ENCODE measurements at places on chromosomes 4 and X.

DNA sequence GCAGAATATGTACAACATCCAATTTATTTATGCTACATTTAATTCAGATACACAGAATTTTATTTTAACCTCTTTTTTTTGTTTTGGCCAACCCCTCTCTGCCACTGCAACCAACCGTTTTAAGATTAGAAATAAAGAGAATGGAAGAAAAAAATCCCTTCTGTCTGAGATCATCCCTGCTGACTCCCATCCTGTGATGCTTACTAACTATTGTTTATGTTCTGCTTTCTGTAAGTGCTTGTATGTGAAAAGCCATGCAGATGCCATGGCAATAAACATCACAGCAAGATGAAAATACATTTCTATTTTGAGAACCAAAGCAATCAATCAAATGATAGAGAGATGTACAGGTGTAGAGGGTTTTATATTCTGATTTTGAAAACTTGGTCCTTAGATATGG is 70.1 kb downstream of the GABRB1 start:
- DNase-seq, result no peak

GRCh38 chr4:18524667-18525066 is 503.1 kb upstream of the LCORL start:
- no peak for DNase-seq

GRCh38 chrX:9997524-9997923 is 30.4 kb downstream of the CLDN34 start:
- DNase-seq, result no peak

DNA sequence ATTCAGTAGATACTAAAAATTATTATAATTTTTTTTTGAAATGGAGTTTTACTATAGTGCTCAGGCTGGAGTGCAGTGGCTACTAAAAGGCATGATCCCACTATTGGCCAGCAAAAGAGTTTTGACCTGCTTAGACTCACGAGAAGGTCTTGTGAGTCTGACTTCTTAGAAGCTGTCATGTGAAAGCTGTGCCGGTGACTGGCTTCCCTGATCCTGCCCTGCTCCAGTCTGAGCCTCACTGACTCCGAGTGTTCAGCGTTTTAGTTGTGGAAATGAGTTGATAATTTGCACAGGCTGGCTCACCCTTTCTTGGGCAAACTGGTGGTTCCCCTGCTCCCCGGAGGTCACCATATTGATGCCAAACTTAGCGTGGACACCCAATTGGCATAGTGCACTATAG is 16.4 kb upstream of the CXCL8 start:
- DNase-seq, result no peak

DNA sequence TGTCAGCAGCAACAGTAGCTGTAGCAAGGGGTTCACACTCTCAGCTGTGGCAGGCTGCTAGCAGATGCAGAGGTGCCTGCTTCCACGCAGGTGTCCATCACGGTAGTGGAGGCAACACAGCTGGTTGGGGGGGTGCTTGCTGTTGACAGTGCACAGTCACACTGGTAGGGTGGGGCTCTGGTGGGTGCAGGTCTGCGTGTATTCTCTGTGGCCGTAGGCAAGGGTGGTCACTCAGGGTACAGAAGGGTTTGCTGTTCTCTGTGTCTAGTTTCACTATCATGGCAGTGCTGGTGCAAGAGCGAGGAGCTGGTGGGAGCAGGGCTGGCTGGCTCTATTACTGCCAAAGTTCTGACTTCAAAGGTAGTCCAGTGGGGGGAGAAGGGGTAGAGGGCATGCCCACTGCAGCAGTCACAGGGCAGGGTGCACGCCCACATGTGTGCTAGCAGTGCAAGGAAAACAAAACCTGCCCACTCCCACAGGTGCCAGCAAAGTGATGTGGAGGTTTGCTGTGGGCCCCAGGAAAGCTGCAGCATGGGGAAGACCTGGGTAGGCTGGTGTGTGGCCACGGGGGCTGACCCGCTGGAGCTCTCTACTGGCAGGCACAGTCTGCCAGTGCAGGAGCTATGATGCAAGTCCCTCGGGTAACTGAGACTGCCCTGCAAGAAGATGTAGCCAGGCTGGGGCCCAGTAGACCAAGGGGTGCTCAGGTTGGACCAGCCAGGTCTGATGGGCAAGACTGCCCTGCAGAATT is 21.6 kb upstream of the WDR17 start:
- no peak for DNase-seq

- DNase-seq, result no peak
Observed at GRCh38 chrX:98523026-98523425, 1639.3 kb downstream of the RPA4 start.

DNA sequence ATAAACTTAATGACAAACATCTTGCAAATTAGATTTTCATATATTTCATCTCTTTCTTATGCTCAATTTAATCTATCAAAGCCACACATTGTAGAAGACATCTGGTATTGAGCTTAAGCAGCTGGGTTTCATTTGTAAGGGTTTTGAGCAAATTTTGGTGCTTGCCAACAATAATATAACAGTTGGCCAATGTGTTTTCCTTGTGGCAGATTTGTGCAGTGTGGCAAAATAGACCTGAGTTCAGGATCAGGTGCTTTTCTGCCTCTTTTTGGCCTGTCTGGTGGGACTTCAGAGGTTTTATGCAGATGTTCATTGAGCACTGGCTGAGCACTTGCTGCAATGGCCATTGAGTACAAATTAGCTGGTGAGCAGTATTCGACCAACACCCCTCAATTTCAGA is 301.9 kb downstream of the BMPR1B start:
- no peak for DNase-seq

- no peak for DNase-seq
Observed at GRCh38 chr4:44121210-44121609, 327.4 kb downstream of the KCTD8 start.

DNA sequence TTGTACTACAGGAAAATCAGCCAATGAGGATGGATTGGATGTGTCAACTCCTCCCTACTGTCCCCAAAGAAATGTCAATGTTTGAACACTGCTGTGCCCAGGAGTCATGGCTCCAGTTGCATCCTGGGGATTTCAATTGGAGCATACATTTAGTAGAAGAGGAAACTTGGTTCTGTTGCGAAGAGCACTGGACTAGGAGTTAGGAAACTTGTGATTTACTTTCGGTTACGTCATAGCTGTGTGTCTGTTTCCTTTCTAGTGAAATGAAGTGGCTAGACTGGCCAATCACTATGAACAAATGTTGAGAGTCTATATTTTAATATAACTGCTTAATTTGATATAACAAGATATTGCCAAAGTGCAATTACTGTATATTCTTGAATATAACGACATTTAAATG is 35.2 kb downstream of the ARL9 start:
- no peak for DNase-seq

- no peak for DNase-seq
Observed at GRCh38 chr4:123352240-123352945, 44.2 kb upstream of the SPRY1 start.

GRCh38 chr4:109444182-109444844 is 10.7 kb downstream of the SEC24B start:
- DNase-seq, result no peak

- no peak for DNase-seq
Observed at GRCh38 chrX:97751735-97752134, 868.0 kb downstream of the RPA4 start.

GRCh38 chr4:120994521-120994920 is 72.0 kb upstream of the PRDM5 start:
- DNase-seq, result no peak

DNA sequence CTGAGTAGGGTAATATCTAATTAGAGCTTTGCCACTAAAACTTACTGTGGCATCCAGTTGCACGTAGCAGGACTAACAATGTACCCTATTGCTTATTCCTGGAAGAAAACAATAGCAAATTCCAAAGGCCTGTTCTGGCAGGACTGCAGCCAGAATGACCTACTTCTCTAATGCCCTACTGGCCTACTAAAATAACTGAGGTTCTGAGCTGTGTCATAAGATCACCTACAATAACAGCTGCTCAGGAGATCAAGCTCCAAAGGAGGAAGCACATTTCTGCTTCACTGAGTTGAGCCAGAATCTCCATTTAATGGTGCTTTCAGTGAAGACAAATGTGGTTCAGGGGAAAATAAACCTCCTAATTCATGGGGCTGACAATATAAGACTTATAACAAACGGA is 42.2 kb upstream of the CXCL8 start:
- no peak for DNase-seq

DNA sequence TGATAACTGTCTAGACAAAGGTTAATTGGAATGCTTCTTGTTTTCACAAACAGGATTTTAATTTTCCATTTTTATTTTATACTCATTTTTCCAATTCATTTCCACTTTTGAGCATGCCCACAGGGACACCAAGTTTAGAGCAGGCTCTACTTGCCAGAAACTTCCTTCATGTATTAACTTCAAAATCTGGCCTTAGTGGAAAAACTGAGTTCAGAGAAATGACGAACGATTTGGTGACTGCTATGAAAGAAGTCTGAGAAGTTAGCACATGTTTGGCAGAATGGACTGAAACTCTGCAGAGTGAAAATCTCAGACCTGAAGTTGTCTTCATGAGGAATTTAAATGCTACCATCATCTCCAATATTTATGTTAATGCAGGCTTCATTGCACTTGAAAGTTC is 214.1 kb downstream of the THOC2 start:
- DNase-seq, result no peak

DNA sequence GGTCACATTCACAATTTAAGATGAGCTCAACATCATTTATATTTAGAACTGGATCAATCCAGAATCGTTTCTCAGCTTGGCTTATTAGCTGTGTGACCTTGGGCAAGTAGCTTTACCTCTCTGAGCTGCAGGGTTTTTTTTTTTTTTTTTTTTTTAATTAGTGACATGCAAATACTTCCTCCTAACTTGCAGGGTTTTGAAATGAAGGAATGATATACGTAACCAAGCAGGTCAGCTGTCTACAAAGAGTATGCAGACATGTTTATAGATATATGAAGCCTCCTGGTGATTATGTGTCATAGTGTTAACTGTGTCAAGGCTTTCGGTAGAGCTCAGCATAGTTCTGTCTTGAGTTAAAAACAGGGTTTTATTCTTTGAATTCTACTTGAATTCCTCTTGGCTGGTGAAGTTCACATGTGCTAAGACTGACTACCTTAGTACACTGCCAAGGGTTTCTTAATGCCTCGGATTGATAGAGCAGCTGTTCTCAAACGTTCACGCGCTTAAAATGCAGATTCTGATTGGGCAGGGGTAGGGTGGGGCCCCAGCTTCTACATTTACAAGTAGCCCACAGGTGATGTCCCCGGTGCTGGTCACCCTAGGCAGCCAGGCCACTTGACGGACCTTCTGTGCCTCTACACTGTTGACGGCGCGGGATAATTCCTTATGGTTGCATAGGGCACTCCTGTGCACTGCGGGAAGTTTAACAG is 654 bp upstream of the STS start:
- DNase-seq, result peak; percentile 2

GRCh38 chr4:85029453-85029852 is 63.0 kb upstream of the WDFY3 start:
- no peak for DNase-seq

- no peak for DNase-seq
Observed at GRCh38 chr4:55358668-55359067, 12.6 kb downstream of the SRD5A3 start.

DNA sequence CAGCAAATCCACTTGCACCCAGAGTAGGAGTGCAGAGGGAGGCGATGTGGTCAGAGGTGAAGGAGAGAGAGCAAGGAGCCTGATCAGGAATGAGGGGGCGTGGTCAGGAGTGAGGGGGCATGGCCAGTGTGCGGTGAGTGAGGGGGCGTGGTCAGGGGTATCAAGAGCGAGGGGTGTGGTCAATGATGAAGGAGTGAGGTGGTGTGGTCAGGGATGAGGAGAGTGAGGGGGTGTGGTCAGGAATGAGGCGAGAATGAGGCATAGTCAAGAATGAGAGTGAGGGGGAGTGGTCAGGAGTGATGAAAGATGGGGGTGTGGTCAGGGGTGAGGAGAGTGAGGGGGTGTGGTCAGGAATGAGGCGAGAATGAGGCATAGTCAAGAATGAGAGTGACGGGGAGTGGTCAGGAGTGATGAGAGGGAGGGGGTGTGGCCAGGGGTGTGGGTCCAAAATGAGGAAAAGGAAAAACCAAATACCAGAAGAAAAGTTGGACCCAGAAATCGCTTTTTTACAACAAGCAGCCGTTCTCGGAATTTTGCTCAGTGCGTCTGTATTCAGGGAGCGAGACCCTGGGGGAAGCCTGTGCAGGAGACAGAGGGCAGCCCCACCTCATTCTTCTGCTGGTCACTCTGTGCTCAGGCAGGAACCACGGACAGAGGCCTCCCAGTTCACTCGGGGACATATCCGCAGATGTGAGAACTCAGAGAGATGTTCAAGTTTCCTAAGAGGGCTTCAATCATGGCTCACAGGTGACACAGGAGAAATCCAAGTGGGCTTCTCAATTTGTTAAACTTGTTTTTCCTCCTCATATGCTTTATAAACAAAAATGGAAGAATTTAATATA is 47.5 kb downstream of the MAGEA1 start:
- DNase-seq, result no peak

DNA sequence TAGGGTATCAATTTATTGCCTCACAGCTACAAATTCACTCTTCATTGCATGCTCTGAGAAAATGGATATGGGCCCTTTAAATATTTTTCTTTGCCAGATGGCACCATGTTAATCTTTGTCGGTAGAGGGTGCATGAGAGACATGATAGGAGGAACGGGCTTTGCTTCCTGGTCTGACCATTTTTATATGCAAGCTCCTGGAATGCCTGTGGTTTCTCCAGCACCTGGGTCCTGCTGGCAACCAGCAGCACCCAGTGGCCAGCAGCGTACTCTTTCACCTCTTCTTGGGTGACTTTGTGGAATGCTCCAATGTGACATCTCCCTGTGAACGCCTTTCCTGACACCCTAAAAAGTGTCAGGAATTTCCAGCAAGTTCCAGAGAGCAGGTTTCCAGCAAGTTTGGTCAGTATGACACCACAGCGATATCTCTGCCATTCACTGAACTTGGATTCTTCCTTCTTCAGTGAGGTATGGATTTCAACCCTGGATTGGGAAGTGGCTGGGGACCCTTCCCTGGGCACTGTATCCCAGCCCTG is 140.3 kb upstream of the PGRMC2 start:
- no peak for DNase-seq

- DNase-seq, result no peak
Observed at GRCh38 chrX:9310616-9311015, 154.2 kb upstream of the TBL1X start.

DNA sequence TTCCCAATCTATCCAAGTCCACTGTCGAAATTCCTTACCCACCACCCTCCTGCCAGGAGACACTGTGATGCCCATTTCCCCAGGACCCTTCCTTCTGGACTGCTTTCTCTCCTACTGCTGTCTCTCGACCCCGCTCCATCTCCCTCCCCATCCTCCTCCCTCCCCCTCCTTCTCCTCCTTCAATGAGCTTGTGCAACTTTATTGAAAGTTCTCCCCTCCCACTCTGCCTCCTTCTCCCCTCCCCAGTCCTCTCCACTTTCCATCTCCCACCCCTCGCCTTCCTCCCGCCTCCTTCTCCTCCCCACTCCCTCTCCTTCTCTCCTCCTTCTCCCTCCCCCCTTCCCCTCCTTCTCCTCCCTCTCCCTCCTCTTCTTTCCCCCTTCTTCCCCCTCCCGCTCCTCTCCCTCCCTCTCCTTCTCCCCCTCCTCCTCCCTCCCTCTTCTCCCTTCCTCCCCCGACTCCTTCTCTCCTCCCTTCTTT is 116.6 kb upstream of the FAT1 start:
- DNase-seq, result no peak

DNA sequence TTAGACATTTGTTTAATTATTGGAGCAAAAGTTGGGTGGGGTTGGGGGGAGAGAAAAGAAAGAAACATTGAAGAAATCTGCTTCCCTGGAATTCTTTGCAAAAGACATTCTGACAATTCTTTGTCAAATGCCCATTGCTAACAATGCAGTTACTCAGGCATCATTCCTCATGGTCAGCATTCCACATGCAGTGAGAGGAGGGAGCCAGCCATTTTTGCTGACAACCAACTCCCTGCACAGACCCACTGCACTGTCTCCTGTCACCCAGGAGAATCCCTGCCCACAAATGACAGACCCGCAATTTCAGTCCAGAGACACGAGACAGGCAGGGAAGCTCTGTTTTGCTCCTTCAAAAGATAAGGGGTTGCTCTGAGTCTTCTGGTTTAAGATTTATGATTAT is 985.1 kb upstream of the SLIT2 start:
- no peak for DNase-seq

Data from effector CD4-positive, alpha-beta T cell (primary cell).